ENCODE measurements at places on chromosomes 3 and 15.

DNA sequence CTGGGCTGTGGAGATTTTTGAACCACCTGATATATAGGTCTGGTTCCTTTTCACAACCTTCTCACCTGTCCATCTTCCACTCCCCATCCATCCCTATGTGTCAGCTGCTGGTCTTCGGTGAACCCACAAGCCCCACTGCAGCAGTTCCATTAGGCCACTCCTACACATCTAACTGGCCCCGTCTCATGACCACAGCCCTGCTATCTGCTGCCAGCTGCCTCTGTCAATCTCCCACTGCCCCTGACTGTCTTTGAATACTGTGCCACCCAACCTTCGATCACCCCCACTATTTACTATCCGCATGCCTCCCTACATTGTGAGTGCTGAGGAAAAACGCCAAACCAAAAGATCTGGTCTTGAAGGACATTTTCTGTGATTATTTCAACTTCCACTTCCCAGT, 795.4 kb downstream of the IGSF11 start:
- DNase-seq = no peak

DNA sequence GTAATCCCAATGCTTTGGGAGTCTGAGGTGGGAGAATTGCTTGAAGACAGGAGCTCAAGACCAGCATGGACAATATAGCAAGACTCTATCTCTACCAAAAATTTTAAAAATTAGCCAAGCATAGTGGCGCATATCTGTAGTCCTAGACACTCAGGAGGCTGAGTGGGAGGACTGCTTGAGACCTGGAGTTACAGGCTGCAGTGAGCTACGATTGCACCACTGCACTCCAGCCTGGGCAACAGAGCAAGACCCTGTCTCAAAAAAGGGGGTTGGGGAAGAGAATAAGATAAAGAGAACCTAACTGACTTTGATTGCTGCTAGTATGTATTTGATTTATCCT, 755 bp downstream of the CD200R1 start:
- no peak for DNase-seq

GRCh38 chr15:101424984-101425383, 64.5 kb downstream of the PCSK6 start:
- DNase-seq = no peak

GRCh38 chr15:67405208-67406191, 115.4 kb upstream of the C15orf61 start:
- peak; percentile 16 for DNase-seq

- DNase-seq = no peak
These were observed 160.2 kb downstream of the XXYLT1 start for GRCh38 chr3:195110647-195111318.

DNA sequence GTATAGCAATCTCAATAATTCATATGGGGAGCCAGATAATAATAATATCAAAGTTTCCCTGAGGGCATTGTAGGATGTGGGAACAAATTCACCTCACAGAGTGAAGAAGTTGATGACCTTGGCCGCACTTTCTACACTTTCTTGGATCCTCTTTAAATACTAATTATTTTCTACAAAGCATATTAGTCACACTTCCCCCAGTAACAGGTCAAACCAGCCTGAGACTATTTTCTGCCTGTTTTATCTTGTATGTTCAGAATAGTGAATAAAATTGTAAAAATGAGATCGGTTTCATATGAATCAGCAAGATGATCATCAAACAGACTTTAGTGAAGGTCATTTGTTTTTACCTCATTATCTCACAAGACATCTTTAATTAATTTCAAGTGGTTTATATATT, 2.3 kb upstream of the OR5K3 start:
- DNase-seq = no peak

DNA sequence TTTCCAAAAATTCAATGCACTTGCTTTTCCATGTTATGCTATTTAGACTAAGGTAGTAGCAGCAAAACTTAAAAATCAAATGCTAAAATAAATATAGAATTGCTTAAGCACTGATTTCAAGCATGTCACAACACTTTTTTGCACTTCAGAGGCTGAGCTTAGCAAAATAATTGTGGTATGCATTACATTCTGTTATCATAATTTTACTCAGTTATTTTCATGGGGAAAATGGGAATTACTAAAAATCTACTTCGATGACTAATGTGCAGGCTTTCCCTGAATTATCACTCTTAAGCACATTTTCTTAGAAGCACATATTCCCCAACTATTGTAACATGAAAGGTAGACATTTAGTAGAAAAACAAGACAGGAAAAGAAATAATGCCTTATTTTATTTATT, 322.4 kb upstream of the CBLB start:
- DNase-seq = no peak

- DNase-seq = no peak
These were observed 477.7 kb upstream of the CFAP20DC start for GRCh38 chr3:59527493-59527892.

GRCh38 chr3:87564438-87564837, 288.1 kb upstream of the POU1F1 start:
- DNase-seq = no peak

- no peak for DNase-seq
These were observed 594 bp upstream of the CRABP1 start for GRCh38 chr15:78339559-78339958.

DNA sequence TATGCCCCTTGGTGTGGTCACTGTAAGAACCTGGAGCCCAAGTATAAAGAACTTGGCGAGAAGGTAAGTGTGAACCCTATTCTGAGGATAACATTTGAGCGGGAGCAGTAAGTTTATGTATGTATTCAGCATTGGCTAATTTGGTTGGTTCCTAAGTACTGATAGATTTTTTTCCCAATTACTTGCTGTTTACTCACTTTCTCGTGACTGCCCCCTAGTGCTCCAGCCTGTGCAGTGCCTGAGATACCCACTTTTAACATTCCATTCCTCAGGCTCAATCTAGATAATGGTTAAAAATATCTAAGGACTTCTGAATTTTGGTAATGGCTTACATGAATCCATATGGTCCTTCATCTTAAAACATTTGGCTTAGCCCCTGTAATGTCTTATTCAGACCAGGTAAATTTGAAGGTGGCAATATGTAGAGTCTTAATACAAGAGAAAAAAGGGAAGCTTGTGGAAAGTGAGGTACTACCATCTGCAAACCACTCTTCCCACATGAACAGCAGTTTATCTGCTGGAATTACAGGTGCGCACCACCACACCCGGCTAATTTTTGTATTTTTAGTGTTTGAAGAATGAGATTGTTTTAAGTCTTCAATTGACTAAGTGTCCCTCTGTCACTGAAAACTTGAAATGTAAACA, 7.1 kb downstream of the ELL3 start:
- DNase-seq = no peak

DNA sequence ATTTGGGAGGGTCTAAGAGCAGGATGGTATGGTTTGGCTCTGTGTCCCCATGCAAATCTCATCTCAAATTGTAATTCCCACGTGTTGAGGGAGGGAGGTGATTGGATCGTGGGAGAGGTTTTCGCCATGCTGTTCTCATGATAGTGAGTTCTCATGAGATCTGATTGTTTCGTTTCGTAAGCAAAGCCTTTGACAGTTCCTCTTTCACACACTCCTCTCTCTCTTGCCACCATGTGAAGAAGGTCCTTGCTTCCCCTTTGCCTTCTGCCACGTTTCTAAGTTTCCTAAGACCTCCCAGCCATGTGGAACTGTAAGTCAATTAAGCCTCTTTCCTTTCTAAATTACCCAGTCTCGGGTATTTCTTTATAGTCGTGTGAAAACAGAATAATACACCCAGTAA, 553.7 kb downstream of the TAFA4 start:
- DNase-seq = no peak

GRCh38 chr15:76863693-76864092, 41.4 kb downstream of the SCAPER start:
- no peak for DNase-seq

DNA sequence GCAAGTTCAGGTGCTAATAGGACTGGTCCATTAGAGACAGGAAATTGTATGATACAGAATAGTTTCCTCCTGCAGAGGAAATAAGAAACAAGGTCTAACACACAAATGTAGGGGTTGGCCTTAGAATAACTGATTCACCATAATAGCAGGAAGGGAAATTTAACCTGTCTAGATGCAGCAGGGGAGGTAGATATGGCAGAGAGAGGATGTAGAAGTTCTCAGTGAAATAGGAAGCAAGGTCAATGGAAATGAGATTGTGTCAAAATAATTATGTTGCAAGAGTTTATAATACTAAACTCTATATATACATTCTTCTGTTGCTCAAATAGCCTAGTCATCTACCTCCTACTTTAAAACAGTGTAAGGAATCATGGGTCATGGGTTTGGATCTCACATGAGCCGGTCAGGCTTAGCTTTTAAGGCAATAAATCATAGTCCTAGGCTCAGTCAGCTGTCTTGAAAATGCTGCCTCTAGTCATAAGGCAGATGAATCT, 17.0 kb downstream of the BCL2A1 start:
- DNase-seq = no peak

DNA sequence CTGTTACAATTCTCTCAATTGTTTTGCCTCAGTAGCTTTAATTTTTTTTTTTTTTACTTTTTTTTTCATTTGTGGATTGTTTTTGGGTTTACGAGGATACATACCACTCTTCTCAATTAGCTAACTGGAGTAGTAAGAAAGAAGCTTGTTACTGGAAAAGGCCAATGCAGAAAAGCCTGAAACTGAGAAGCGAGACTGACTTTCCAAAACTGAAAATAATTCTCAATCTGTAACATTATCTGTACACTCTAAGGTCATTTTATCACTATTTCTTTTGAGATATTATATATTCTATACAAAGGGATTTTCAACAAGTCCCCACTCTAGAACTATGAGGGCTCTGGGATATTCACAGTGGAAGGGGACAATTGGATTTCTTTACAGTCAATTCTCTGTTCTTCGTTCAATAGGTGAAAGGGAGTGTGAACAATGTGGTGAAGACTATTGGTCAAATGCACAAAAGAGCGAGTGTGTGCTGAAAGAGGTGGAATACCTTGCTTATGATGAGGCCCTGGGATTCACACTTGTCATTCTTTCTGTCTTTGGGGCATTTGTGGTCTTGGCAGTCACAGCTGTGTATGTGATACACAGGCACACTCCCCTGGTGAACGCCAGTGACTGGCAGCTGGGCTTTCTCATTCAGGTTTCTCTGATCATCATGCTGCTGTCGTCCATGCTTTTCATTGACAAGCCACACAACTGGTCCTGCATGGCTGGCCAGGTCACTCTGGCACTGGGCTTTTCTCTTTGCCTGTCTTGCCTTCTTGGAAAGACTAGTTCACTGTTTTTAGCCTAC, 83.9 kb upstream of the KCNAB1 start:
- DNase-seq = no peak

- no peak for DNase-seq
These were observed 379.0 kb upstream of the TPRG1 start for GRCh38 chr3:188792793-188793192.

- DNase-seq = no peak
These were observed 609.0 kb downstream of the GRM7 start for GRCh38 chr3:7469866-7470265.

DNA sequence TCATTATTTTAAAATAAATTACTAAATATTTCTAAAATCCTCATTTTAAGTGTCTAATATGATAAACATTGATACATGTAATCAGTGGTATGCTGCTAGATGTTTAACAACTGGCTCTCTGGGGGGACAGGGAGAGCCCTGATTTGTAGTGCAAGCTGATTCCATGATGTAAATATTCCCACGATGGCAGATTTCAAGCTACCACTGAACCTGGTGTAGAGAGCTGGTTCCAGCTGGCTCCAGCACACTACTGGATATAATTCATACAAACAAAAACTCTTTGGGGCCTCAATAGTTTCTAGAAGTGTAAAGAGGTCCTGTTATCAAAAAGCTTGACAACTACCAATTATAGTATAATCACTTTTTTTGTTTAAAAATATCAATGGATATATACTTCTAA, 316.2 kb downstream of the SLC9A9 start:
- DNase-seq = no peak

- DNase-seq = peak; percentile 78
These were observed 80.3 kb upstream of the PRTG start for GRCh38 chr15:55823191-55823670.

DNA sequence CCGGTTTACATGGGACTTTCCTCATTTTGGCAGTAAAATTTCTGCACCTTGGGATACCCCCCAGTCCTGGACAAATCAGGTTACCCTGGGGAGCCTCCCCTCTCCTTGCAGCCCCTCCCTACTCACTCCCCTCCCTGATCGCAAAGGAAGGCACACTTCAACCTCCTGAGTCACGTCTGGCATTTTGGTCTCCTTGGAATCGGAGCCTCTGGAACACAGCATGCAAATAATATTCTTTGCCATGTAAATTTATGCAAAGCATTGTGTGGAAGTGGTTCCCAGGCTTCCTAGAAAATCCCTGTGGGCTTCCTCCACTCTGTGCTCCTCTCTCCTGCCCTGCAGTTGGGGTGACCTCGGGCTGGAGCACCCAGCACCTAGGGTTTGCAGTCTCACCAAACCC, 11.6 kb downstream of the SCN5A start:
- DNase-seq = no peak

DNA sequence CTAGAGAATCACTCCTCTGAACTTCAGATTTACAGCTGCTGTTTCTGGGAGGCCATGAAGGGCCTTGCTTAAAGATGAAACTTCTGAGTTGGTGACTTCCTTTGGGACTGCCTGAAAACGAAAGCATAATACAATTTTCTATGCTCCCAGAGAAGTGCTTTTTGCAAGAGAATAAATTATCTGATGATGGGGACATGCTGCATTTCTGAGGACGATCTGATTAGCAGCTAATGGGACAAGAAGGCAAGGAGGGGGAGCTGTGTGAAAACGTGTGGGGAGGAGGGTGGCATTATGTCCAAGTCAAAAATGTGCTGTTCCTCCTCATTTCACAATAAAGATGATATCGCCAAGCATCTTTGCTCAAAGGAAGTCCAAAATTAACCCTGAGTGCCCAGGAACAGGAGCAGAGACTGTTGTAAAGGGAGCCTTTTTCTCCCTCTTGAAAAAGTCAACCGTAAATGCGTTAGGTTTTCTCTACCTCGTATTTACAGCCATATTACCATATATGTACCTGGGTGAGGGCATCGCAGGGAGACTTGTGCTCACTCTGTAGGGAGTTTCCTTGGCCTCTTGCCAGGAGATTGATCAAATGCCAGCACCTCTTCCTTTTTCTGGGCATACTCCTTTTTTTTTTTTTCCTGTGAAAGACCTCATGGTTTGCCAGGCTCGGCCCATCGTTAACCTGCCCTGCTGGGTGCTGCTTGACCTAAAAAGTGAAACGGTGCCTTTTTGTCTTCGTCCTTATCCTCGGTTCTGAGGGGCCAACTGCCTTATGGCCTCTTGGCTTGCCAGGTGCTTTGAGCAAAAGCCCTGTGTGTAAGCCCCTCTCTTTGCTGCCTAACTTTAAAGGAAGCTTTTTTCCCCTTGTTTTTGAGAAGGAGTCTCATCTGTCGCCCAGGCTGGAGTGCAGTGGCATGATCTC, 11.5 kb downstream of the ITPR1 start:
- no peak for DNase-seq

GRCh38 chr3:170809007-170809974, 60.7 kb downstream of the RPL22L1 start:
- no peak for DNase-seq

DNA sequence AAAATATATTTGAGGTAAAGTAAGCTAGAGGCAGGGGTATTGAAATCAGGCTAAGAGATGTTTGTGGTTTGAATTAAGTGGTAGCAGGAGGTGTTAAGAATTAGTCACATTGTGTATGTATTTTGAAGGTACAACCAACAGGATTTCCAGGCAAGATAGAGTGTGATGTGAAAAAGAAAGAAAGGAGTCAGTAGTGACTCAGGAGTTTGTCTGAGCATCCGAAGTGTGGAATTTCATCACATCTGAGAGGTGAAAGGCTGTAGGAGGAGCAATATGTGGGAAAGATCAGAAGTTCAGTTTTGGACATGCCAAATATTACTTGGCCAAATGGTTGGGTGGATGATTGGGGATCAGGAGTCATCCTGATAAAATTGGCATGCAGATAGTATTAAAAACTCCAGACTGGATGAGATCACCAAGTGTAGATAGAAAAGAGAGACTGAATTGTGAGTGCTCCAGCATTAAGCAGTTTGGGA, 32.1 kb upstream of the EBLN2 start:
- DNase-seq = peak; percentile 67

All from AG04449 (cell line).